Psoas muscle (tissue), 8 donors: ENCODE measurements at places on chromosomes 6 and 20. TPM values are rescaled to one million over a fixed set of nuclear protein-coding genes. Genes with fewer than 3 reads are reported as not detected.

DNA sequence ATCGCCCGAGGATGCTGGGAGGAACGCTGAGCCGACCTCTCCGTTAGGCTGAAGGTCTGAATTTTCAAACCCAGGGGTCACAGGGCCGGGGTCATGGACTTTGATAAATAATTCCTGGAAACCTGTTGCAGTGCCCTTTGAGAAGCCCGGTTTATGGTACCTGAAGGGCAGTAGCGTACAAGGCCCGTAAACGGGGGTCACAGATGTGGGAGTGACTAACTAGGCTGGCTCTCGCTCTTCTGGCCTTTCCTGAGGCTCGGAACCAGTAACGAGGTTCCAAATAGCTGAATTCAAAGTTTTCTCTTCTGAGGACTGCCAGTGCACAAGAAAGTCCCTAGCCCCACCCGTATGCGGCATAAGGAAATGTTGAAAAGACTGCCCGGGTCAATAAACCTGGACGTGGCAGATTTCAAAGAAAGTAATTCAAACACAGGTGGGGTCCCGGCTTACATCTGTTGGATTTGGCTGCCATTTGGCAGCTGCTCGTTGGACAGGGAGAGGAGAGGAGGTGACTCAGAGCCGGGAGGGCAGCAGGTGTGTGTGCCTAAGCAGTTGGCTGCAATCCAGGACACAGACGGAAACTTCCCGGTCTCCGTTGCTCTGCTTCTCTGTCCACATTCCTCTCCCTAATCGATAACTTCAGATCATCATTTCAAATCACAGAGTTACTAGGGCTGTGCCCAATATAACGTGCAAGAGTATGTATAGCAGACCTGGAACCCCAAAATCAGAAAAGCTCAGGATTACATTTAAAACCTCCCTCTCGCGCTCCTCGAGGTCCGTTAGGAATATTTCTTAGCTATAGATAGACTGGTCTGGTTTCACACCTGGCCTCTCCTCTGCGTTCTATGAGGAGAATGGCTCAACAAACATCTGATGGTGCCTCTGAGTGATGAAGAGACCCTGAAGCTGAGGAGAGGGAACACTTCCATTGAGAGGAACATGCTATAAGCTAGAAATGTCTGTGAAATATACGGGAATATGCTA is 765 bp upstream of the GMDS start:
- peak overlapping the region; percentile 97 for H3K4me3 ChIP-seq
- H3K36me3 ChIP-seq, result peaks cover 28% of the 10 kb centered on the region
- peaks cover 8% of the 10 kb centered on the region for H3K4me1 ChIP-seq
- DNase-seq, result peak; percentile 84

- no peaks in the 10 kb centered on the region for H3K27me3 ChIP-seq
- no peak for DNase-seq
- peaks cover 3% of the 10 kb centered on the region for H3K36me3 ChIP-seq
- H3K4me3 ChIP-seq, result no peak overlapping the region
- H3K27ac ChIP-seq, result no peak overlapping the region
Observed at GRCh38 chr20:11901127-11901526, 16.6 kb upstream of the BTBD3 start.

DNA sequence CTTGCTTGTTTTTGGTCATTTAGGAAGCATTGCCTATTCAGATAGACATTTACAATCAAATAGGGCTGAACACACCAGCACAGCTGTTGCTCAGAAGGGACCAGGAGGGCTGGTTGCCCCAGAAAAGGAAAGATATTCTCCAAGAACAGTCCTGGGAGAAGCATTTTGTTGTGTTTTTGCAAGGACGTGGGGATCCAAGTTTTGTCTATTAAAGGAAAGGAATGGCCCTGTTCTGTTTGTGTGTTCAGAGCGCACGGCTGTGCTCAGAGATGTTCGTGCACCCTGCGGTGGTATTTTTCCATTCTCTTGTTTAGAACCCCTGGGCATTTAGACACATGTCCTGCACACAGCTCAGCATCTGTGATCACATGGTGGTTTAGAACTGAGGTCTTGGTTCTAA is 82.5 kb downstream of the TXNDC5 start:
- H3K36me3 ChIP-seq, result no peaks in the 10 kb centered on the region
- no peaks in the 10 kb centered on the region for H3K27me3 ChIP-seq
- H3K4me3 ChIP-seq, result no peak overlapping the region
- no peaks in the 10 kb centered on the region for H3K4me1 ChIP-seq
- DNase-seq, result no peak
- no peak overlapping the region for H3K27ac ChIP-seq

- no peak for DNase-seq
- H3K36me3 ChIP-seq, result no peaks in the 10 kb centered on the region
- no peaks in the 10 kb centered on the region for H3K27me3 ChIP-seq
- H3K27ac ChIP-seq, result no peak overlapping the region
Observed at GRCh38 chr6:151140767-151141166, 99.0 kb upstream of the AKAP12 start.

BANF2 gene
- not detected for total RNA-seq

GRCh38 chr6:11814106-11814505 is 35.5 kb upstream of the ADTRP start:
- no peak for DNase-seq
- no peak overlapping the region for H3K27ac ChIP-seq
- H3K4me3 ChIP-seq, result no peak overlapping the region
- no peaks in the 10 kb centered on the region for H3K27me3 ChIP-seq
- H3K36me3 ChIP-seq, result no peaks in the 10 kb centered on the region
- H3K4me1 ChIP-seq, result no peaks in the 10 kb centered on the region

SMIM29 gene
- 14.4 TPM for total RNA-seq

DNA sequence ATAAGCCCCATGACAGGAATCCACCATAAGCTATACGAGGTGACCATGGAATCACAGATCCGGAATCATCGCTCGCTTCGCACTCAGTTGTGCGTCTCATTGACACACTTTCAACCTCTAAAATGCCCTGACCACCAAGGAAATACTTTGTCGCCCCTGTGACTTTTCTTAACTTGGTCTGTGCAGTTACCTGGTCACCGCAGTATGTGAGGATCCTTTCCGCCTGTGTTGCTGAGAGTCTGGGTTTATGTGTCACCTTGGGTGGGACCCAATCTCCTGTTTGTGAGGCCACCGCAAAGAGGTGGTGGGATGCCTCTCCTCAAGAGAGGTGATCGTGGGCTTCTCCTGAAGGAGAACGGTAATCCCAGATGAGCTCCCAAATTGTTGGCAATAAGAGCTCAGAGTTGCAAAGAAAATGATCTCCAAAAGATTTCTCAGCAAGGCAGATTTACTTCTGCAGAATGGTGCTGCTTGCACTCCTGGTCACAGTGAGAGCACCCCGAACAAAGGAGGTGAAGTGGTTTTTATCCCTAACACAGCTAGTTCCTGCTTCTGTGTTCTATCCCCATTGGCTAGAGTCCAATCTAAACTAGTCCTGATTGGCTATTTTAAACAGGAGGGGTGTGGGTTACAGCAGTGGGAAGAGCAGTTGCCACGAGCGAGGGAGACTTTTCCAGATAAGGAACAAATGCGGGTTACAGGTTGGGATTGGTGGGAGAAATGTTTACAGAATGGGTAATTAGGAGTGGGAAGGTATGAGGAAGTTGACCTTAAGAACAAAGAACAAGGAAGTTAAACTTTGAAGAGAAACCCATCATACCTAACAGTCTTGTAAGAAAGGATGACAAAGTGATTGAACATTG is 9.1 kb upstream of the ZNFX1 start:
- no peaks in the 10 kb centered on the region for H3K27me3 ChIP-seq
- no peak for DNase-seq
- H3K4me3 ChIP-seq, result no peak overlapping the region
- H3K4me1 ChIP-seq, result peaks cover 17% of the 10 kb centered on the region
- peaks cover 63% of the 10 kb centered on the region for H3K36me3 ChIP-seq

IL20RA gene
- total RNA-seq, result 0.94 TPM

EDN3 gene
- 0.89 TPM for total RNA-seq

GRCh38 chr20:62536871-62537401 is 61.1 kb upstream of the GATA5 start:
- H3K27ac ChIP-seq, result peak overlapping the region; percentile 97
- H3K27me3 ChIP-seq, result no peaks in the 10 kb centered on the region
- peaks cover 54% of the 10 kb centered on the region for H3K4me1 ChIP-seq
- H3K4me3 ChIP-seq, result no peak overlapping the region

ZNF165 gene
- 0.14 TPM for total RNA-seq

- no peaks in the 10 kb centered on the region for H3K27me3 ChIP-seq
- H3K4me1 ChIP-seq, result peaks cover 30% of the 10 kb centered on the region
- H3K36me3 ChIP-seq, result no peaks in the 10 kb centered on the region
Observed at GRCh38 chr20:63501818-63502670, 3.2 kb upstream of the EEF1A2 start.

SLC22A23 gene
- 13.2 TPM for total RNA-seq
